ENCODE measurements at places on chromosomes 1 and 21. TPM values are rescaled to one million over a fixed set of nuclear protein-coding genes. Genes with fewer than 3 reads are reported as not detected.

GRCh38 chr1:145706086-145706664, 993 bp downstream of the PDZK1 start:
- DNase-seq: no peak

- DNase-seq: no peak
Observed at GRCh38 chr1:223815865-223816264, 29.9 kb downstream of the TP53BP2 start.

- DNase-seq: peak; percentile 38
Observed at GRCh38 chr1:28160782-28161266, 15.7 kb downstream of the PTAFR start.

TCHH gene
- 0.96 TPM for total RNA-seq

FMO1 gene
- total RNA-seq: 0.24 TPM

All from umbilical cord (tissue), 2 donors.